NCI-H774 (cell line): ENCODE measurements at places on chromosomes 5 and 9.

DNA sequence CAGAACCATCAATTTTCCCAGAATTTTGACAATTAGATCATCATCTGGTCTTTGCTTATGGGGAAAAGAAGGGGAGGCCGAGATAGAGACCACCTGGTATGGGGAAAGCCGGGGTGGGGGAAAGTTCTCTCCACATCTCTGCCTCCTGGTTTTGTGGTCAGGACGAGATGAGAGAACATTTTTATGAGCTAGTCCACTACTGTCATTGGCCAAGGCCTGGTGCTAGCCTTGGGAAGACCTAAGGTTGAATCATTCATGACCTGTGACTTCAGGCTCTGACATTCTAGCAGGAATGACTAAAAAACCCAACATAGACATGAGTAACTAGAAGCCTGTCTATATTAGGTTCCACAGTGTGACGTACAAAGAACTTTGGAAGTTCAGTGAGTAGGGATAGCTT is 135.2 kb downstream of the PTTG1 start:
- DNase-seq: no peak

- DNase-seq: no peak
Measured at GRCh38 chr5:143135832-143136551, 267.5 kb downstream of the NR3C1 start.

DNA sequence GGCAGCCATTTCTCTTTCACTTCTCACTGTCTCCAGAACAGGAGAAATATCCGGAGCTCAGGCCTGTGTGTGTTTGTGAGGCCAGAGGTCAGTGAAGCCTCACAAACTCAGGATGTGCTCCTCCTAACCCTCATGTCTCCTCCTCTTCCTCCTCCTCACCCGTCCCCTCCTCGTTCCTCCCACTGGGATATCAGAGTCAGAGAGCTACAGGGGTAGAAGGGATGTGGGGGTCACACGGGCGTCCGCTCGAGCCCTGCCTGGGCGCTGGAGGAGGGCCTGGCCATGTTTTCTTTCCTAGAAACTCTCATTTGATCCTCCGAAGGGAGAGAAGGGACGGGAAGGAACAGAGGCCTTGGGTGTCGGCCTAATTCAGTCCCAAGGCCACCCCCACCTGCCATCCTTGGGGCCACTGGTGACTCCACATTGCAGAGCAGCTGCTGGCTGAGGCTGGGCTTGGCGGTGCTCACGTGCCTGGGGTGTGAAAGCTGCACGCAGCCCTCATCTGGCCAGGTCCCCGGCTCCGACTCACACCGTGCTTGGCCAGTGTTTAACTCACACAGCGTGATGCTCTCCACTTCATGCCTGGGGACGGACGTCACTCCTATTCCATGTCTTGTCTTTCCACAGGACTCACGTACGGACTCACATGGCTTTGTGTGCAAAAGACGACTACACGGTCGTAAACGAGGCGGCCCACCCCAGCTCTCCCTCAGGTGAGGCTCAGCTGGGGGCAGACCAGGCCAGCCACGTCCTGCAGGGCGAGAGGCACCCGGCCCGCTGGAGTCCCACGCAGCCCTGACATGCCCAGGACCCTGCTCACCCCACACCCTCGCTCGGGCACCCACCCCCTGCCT is 22.6 kb upstream of the SLC6A19 start:
- no peak for DNase-seq

- DNase-seq: no peak
Measured at GRCh38 chr5:63500242-63500641, 462.0 kb downstream of the HTR1A start.

DNA sequence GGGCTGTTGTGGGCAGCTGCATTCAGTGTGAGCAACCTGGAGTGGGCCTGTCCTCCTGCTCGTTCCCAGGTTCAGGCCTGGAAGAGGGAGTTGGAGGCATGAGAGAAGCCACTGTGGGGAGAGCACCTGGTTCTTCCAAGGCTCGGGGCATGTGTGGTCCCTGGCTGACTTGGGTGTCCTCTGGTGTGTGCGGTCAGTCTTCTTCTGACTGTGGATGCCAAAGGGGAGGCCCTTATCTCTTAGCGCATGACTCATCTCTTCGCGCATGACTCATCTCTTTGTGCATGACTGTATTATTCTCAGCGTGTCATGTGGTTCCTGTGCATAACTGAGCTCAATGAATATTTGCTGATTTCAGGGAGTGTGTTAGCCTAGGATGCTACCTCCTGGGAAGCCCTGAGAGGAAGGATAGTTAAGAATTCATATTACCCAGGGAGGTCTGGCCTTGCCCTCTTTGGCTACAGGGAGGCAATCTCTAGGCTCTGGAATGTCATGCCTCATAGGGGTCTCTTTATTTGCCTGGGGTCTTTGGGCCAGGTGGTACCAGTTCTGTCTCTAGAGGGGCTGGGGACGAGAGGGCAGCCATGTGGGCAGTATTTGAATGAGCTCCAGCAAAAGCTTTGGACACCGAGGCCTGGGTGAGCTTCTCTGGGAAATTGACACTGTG is 188.7 kb downstream of the HSPA4 start:
- no peak for DNase-seq

GRCh38 chr5:57938174-57938557 is 455.6 kb upstream of the ACTBL2 start:
- DNase-seq: no peak

- DNase-seq: no peak
Measured at GRCh38 chr5:8383616-8384015, 514.7 kb downstream of the MTRR start.

- DNase-seq: no peak
Measured at GRCh38 chr5:32168460-32169033, 5.6 kb downstream of the GOLPH3 start.

GRCh38 chr9:68427216-68427977 is 71.0 kb downstream of the PGM5 start:
- no peak for DNase-seq

DNA sequence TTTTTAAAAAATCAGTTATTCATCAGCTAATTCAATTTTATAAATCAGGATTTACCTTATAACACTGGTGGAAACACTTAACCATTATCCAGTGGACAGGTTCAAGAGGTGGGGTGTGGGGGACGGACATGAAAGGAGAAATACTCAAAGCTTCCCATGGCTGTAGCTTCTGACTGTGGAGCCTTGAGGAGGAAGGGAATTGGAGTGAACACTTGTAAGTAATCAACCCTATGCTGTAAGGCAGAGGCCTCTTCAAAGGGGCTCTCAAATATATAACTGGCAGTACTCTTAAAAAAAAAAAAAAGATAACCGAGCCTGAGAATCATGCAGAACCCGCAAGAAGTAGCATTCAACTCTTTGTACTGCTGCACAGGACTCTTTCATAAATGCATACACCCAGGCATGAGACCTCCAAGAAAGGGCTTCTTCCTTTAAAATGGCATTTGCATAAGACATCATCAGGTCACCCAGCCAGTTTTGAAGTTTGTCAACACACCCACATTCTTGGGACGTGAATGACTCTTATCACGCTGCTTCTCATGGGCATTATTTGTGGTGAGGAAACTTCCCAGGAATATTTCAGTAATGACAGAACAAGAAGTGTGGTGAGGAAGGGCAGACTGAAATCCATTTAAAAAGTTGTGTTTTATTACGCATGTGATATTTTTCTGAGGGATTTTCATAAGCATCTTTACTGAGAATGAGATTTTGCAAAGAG is 8.1 kb downstream of the OSMR start:
- DNase-seq: no peak

GRCh38 chr9:113519426-113520108 is 56.0 kb downstream of the RGS3 start:
- no peak for DNase-seq

DNA sequence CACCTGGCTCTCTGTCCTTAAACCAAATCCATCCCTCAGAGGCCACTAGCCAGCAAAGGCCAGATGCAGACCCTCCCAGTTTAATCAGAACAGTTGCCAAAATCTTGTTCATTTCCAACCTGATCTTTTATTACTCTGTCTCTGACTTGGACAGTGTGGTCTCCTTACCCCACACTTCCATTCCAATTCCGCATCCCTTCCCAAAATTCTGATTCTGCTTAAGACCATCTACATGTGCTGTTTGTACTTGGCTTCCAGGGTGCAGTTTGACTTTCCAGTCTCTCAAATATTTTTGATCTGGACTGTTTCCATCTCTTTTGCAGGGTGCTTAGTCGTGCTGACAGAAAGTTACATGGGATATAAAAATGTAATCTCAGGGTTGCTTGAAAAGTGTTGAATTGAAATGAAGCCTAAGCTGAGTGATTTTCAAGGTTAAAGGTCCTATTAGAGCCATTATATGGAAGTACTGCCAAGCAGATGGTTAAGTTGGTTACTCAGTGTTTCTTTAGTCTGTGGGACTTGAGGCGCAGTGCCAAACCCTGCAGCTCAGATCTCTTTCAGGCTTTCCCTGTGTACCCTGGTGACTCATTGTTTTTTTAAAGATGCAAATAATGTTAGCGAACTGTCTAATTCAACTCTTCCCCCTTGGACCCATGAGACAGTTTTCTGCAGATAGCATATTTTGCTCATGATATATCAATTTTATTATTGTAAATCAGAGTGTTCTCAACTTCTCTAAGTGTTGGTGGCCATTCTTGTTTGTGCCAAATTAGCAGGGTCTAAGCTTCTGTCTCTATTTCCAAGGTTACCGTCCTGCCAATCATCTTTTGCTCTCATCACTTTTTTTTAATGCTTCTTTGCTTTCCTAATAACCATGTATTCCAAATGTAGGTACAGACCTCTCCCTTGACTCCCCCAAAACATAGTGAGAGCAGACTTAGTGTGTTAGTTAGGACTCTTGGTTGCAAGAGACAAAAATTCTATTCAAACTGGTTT is 18.2 kb upstream of the DCP2 start:
- DNase-seq: no peak

DNA sequence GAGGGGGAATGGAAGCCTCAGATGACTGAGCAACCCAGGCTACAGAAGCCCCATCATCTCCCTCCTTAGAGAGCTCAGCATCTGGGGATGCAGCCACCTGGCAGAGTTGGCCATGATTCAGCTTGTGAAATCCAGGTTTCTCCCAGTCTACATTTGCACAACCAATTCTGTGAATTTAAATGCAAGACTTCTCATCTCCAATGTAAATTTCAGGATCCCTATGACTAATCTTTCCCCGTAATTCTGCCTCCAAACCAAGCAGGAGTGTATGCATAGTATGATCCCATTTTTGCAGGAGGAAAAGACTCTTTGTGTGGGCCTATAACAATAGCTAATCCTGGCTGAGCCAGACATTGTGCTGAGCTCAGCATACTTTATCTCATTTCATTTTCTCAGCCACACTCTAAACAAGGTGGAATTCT is 59.6 kb upstream of the IL17B start:
- DNase-seq: no peak

DNA sequence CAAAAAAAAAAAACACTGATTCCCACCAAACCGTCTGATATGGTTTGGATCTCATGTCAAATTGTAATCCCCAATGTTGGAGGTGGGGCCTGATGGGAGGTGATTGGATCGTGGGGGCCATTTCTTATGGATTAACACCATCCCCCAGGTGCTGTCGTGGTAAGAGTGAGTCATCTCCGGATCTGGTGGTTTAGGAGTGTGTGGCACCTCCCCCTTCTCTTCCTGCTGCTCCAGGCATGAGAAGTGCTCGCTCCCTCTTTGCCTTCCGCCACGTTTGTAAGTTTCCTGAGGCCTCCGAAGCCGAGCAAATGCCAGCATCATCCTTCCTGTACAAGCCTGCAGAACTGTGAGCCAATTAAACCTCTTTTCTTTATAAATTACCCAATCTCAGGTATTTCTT is 45.2 kb downstream of the HSD17B3 start:
- DNase-seq: no peak

DNA sequence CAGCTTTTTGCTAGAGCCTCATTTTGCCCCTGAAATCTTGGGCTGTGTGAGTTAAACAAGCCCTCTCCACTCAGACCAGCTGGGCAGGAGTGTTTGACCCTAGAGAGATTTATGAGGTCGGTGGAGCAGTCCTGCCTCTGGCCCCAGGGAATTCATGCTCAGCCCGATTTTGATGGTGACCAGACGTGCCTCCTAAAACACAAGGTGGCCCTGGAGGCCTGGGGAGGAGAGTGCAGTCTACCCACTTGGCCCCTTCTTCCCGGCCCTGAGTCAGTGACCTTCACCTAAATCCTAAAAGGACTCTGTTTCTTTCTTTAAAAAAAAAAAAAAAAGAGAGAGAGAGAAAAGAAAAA is 86.6 kb upstream of the SAP30L start:
- no peak for DNase-seq

- no peak for DNase-seq
Measured at GRCh38 chr9:3916411-3916810, 383.5 kb downstream of the GLIS3 start.

DNA sequence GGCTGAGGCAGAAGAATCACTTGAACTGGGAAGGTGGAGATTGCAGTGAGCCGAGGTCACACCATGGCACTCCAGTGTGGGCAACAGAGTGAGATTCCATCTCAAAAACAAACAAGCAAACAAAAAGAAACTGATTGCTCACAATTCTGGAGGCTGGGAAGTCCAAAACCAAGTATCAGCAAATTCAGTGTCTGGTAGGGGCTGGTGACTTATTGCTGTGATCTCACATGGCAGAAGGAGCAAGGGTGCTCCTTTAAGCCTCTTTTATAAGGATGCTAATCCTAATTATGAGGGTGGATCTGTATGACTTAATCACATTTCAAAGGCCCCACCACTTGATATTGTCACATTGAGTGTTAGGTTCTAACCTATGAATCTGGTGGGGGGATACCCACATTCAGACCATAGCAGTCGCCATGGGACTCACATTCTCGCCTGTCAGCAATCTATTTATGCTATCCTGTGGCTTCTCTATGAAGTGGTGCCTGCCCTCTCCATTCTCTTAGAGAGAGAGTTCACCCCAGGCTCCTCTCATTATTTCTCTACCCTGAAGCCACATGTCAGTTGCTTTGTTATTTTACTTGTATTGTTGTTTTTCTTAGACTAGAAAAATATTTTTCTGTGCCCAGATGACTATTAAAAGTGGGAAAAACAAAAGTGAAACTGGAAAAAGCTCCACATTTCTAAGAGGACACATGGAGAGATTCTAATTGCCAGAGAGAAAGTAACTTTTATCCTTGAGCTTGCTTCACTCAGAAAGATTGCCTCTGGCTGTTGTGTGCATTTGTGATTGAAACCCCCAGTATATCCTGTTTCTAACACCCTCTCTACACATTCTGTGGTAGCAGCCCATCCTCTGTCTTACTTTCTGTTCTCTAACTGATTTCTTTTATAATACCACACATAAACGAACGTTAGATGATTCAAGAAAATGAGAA is 18.8 kb upstream of the PRLR start:
- DNase-seq: no peak

GRCh38 chr5:37975531-37975930 is 135.7 kb upstream of the GDNF start:
- DNase-seq: no peak

GRCh38 chr9:38651400-38652042 is 31.1 kb upstream of the ANKRD18A start:
- no peak for DNase-seq
